ENCODE measurements at places on chromosomes 4 and X.
A peak's percentile ranks its signal among the peaks of the same experiment; 100 is the strongest.

- DNase-seq = no peak
These were observed 37.5 kb upstream of the EDA2R start for GRCh38 chrX:66676413-66676812.

GRCh38 chr4:5166377-5166776, 115.1 kb downstream of the STK32B start:
- DNase-seq = no peak

DNA sequence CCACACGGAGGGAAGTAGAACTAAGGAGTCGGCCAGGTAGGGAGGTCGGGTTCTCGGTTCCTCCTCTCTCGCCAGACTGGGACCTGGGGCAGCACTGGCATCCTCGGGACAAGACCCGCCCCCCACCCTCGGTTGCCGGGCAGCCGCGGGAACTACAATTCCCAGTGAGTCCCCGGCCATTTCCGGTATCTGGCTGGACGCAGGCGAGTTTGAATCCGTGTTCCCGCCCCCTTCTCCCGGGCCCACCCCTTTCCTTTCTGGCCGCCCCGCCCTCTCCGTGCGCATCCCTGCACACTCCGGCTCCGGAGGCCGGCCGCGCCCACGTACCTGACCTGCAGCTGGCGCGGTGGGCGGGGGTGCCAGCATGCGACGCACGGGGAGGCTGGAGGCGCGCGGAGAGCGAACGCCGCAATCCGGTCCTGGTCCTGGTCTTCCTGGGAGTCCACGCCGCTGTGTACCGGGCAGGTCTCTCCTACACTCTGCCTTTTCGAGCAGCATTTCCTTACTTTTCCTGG, 10.2 kb upstream of the DLG3 start:
- DNase-seq = peak; percentile 55

GRCh38 chr4:174324725-174325124, 41.0 kb downstream of the CEP44 start:
- no peak for DNase-seq

DNA sequence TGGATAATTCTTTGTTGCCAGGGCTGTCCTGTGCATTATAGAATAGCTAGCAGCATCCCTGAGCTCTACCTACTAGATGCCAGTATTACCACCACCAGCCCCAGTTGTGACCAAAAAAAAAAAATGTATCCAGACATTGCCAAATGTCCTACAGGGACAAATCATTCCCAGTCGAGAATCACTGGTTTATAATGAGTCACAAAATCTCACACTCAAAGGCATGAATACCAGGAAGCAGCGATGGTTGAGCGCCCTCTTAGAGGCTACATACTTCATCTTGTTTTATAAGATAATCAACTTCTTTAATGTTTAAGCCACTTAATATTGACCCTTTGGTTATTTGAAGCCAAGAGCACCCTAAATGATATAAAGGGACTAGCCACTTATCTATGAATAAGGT, 297.3 kb downstream of the DHX15 start:
- no peak for DNase-seq

- DNase-seq = no peak
These were observed 103.7 kb upstream of the MAML3 start for GRCh38 chr4:140257461-140258305.

Data from activated effector memory CD4-positive, alpha-beta T cell treated with Interleukin-2 at 50 U/mL for 16 hours (primary cell).